Mucosa of descending colon (tissue), 3 donors: ENCODE measurements at places on chromosomes 7 and 10.
A peak's percentile ranks its signal among the peaks of the same experiment; 100 is the strongest.

DNA sequence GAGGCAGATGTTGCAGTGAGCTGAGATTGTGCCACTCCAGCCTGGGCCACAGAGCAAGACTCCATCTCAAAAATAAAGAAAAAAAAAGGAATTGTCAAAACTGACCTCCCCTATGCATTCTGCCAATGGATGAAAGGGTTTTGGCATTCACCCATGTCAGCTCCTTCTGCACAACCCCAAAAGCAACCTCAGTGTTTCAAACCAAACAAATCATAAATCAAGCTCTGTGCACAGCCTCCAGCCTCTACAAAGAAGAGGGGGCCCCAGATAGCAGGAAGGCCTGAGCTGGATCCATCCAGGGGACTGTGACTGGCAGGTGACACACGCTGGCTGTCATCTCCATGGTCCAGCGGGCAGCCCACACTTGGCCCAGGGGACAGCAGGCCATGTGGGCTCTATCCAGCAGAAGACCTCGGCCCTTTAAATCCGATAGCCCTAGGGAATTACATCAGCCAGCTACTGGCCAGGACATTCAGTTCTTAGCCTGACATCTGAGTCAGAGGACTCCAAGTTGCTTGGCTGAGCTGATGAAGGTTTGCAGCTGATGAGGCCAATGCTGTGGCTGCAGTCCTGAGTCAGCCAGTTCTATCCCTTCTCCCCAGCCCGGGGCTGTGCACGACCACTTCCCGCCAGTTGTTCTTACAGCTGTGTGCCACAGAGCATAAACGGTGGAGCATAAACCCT lies 52.0 kb upstream of the FIGNL1 start:
- no peak for DNase-seq

DNA sequence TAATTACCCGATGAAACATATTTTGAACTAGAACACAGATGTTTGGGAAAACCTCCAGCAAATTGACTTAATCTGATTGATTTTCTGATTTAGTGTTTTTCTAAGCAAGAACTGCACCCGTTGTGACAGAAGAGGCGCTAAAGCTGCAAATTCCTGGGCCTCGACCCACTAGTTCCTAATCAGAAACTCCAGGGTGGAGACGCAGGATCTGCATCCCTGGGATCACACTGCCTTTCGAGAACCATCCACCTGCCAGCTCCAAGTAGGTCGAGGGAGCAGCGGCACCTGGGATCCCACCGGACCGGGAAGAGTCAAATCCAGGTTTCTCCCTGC lies 136.8 kb upstream of the CDCA7L start:
- DNase-seq: no peak

DNA sequence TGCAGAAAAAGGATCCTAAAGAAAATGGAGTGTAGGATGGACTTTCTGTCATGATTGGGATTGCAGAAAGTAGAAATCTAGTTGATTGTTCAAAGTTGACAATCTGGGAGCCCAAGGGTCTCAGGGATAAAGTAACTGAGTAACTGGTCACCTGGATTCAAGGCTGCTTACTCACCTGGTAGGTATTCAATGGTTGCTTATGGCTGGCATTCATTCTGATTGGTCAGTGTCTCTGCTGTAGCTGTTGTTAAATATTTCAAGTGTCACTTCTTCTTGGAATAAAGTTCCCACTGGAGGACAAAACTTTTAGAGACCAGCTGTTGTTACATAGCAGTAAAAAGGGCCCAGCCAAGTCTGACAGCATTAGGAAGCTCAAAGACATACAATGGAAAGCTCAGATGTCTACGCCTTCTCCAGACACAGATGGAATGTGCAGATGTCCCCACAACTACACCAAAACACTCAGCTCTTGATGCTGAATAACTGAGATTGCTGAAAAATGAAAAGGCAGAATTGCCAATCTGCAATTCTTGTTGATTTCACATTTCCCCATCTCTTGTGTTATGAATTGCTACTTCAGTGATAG lies 106.9 kb downstream of the ZNF467 start:
- no peak for DNase-seq

- no peak for DNase-seq
Measured at GRCh38 chr7:11625669-11626068, 206.3 kb downstream of the THSD7A start.

- no peak for DNase-seq
Measured at GRCh38 chr7:71484380-71484779, 352.4 kb downstream of the GALNT17 start.

- DNase-seq: peak; percentile 71
Measured at GRCh38 chr10:102231357-102232318, 5.5 kb downstream of the ELOVL3 start.

- no peak for DNase-seq
Measured at GRCh38 chr10:20596065-20596755, 300.9 kb downstream of the NEBL start.

- DNase-seq: no peak
Measured at GRCh38 chr10:18008986-18009385, 57.3 kb downstream of the SLC39A12 start.

GRCh38 chr10:117972168-117972837 lies 74.4 kb downstream of the RAB11FIP2 start:
- DNase-seq: no peak

GRCh38 chr7:71706597-71706975 lies 574.6 kb downstream of the GALNT17 start:
- DNase-seq: no peak

DNA sequence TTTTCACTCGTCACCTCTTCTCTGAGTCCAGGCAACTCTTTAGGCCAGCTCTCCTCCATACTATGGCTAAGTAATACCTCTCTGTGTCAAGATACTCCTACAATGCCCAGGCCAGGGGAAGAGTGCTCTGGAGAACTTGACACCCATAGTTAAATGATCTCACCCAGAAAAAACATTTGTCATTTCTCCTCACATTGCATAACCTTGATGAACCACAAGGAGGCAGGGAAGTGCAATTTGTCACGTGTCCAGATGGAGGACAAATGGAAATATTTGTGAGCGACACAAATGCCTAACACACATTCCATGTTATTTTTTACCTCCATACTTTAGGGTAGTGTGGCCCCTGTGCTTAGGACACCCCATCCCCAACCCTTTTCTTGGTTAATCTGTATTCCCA lies 78.3 kb downstream of the HTR7 start:
- no peak for DNase-seq

DNA sequence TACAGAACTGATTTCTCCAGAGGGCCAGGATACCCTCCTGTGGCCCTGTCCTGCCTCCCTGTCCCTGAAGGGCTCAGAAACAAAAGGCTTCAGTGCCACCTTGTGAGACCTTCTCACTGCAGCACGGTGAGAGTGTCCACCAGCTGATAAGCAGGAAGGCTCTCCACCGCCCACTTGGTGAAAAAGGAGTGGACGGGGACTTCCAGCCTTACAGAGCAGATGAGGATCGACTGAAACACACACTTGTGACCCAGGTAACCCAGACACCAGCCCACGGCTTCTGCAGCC lies 330.1 kb downstream of the GRID1 start:
- DNase-seq: no peak

DNA sequence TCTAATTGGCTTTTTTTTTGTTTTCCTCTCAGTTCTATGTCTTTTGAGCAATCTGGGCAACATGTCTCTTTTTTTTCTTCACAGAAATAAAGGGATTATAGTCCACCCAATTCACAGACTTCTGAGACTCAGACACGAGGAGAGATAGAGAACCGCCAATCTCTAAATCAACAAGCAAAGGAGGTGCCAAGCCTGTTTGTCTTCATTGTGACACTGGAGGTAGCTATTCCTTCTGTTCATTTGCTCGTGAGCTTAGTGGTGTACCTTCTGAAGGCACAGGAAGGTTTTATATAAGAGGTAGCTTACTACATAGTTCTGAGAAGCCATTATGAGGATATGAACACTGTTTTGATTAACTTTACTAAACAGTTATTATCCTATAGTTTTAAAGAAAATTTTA lies 6.1 kb downstream of the EPHB6 start:
- DNase-seq: no peak

DNA sequence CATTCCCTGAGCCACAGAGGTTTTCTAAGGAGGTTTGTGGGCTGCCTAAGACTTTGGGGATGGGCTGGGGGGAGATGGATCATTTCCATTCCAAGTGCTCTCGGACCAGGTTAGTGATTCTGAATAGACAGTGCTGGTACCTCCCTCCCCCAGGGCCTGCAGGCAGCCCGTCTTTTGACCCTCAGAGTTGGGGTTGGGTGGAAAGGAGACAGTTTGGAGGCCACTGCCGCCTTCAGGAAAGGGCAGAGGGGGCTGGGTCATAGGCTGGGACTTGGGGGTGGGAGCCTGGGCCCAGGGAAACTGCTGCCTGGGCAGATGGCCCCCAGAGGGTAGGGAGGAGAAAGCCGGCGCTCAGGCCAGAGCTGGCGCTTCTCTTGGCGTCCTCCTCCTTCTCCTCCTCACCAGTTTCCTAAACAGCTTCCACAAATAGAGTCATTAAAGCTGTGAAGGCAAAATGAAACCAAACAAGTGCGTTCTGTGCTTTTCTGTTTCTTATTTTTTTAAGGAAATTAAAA lies 4.4 kb downstream of the UNC5B start:
- no peak for DNase-seq

- peak; percentile 91 for DNase-seq
Measured at GRCh38 chr10:101031796-101032636, 982 bp downstream of the SFXN3 start.

DNA sequence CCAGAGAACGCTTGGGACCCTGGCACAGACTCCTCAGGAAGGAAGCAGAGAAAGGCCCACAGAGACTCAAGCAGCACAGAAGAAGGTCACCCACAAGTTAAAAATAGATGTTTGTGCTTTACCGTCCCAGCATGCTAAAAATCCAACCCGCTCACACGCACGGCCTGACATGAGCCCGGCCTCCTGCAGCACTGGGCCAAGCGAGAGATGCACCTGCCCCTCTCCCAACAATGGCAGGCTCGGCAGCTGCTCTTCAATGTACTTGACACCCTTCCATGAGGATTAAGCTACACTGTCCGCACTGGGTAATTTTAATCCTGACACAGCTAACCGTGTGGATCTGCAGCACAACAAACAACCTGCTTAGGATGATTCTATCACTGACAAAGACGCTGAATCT lies 9.3 kb downstream of the DIP2C start:
- no peak for DNase-seq

DNA sequence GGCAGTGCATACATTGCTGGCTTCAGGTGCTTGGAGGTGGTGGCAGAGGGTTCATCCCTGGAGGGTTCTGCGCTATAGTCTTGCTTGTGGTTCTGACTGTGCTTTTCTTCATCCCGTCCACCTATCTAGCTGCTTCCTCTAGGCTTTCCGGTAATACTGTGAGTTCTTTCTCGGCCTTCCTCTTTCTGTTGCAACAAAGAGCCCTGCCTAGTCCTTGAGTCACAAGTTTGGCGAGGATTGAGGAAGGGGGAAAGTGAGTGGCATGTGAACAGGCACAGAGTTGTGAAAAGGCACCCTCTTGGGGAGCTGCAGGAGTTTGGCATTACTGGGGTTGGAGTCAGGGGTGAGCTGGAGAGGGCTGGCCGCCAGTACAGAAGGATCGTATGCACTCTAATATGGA lies 123.0 kb downstream of the SH2D4B start:
- no peak for DNase-seq

DNA sequence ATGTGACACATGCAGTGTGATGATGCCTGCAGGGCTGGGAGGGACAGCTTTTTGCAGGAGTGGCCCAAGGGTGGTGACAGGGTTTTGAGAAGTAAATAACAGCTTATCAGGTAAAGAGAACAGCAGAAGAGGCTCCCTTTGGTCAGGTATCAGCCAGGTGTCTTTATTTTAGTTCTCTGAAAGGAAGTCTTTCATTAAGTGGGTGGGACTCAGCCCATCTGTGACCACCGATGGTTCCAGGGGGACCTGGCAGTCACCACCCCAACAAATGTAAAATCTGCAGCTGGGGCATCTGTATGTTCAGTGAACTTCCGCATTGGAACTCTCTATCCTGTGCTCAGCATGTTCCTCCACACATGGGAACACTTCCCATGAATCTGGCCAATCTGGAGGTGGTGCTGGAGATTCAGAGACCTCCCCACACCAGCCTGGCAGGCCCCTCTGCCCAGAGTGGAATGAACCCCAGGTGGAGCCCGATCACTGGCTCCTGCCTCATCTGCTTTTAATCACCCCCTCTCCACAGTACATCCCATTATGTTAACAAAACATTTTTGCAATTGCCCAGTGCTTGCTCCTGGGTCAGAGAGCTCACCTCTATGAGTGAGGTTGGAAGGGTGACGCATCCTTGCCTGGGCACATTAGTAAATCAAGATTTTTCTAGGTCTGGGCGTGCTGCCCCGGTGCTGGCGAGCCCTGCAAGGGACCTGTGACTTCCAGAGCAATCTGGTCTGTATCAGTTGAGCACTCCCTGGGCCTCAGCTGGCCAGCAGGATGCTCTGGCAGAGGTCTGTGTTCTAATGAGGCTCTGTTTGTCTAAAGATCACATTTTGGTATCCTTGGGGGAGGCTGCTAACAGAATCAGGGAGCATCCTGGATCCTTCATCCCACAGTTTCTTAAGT lies 140.4 kb upstream of the GDF10 start:
- no peak for DNase-seq
